Stimulated activated CD8-positive, alpha-beta memory T cell treated with anti-CD3 and anti-CD28 coated beads, Interleukin-2, amount 100 ng/mL, for 1 hour (primary cell): ENCODE measurements at places on chromosomes 2 and 18.

- peak; percentile 16 for DNase-seq
Measured at GRCh38 chr2:218322768-218323525, 30.6 kb upstream of the TMBIM1 start.

DNA sequence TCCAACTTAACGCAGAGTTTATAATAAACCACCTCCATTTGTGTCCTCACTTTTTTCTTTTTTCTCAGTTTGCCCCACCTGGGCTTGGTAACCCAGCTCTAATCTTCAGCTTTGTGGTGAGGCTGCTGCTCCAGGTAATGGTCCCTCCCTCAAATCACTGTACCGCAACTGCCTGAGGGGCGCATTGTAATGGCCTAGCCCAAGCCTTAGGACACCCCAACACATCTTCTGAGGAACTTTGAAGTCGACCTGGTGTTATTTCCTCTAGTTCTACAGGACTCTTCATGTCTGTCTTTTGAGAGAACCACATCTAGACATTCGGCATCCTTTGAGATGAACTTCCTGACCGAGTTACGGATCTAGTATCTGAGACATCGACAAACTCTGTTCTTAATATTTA is 99.7 kb downstream of the PLEKHM3 start:
- DNase-seq: no peak

GRCh38 chr2:95306336-95306895 is 9.3 kb downstream of the KCNIP3 start:
- no peak for DNase-seq

DNA sequence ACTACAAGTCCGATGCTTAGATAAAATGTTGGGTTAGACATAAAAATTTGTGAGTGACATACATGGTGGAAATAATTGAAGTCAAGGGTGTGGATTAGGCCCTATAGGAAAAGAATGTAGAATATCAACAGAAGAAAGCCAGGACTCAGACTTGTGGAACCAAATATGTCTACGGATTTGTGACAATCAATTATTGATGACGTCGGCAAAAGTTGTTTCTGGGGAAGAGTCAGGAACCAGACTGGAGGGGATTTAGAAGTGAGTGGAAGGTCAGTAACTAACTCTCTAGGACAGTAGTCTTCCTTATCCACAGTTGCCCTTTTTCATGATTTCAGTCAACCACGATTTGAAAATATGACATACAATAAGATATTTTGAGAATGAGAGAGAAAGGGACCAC is 130.9 kb upstream of the TANK start:
- DNase-seq: no peak

DNA sequence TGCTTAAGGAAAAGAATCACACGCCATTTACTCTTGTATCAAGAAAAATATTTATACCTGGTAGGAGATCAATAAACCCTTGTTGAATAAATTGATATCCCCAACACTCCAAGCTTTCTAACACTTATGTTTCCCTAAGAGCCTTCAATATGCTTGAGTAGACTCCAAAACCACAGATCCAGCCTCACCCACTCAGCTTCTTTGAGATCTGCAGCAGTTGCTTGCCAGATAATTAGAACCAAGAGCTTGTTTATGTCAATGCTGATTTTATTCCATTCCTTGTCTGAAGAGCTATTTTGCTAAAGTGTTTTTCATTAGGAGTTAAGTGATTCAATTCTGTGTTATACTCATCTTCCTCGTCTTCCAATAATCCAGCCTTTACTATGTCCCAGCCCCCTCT is 26.3 kb upstream of the CRIM1 start:
- DNase-seq: no peak

- DNase-seq: no peak
Measured at GRCh38 chr18:27750014-27750413, 426.9 kb downstream of the CDH2 start.

- DNase-seq: no peak
Measured at GRCh38 chr2:98757904-98758421, 27.0 kb upstream of the MGAT4A start.

DNA sequence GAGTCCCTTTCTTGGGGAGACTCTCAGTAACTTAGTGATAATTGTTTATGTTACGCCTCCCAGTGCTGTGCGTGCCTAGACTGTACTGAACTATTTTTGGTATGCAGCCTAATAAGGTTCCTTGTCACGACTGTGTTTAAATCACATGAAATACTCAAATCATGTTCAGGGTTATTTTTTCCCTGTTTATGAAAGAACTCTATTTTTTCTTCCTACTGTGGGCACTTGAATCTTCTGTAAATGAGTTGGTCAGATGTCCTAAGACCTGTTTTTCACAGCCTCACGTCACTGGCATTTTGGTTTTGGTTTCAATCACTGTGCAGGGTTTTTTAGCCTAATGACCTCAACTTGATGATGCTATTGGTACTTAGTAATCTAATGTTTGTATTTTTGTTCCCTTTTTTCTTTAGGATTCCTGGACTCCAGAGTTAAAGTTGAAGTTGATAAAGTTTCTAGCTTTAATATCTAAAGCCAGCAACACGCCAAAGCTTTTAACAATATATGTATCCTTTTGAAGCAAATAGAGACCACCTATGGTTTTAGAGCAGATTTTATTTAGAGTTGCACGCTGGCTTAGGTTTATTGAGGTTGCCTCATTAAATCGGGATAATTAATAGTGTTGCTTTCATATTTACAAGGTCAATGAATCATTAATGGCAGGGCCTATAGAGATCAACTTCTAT is 24.0 kb downstream of the ARMC9 start:
- DNase-seq: no peak

DNA sequence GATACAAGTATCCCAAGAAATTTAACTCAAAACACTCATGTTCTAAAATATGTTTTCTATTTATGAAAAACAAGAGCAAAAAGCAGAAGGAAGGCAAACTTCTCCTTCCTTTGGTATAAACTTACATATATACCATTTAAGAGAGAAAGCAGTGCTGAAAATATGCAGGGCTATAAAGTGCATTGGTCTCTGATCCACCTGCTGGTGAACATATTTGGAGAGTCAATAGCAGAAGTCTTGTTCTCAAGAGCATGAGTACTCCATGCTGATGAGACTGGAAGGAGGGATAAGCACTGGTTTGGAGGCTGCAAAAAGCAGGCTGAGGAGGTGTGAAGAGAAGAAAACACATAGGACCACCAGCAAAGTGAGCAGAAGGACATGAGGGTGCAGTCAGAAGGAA is 391.2 kb downstream of the STK39 start:
- no peak for DNase-seq

- no peak for DNase-seq
Measured at GRCh38 chr2:190656301-190656700, 7.4 kb downstream of the NAB1 start.

GRCh38 chr2:130754811-130755210 is 529 bp upstream of the AMER3 start:
- no peak for DNase-seq

DNA sequence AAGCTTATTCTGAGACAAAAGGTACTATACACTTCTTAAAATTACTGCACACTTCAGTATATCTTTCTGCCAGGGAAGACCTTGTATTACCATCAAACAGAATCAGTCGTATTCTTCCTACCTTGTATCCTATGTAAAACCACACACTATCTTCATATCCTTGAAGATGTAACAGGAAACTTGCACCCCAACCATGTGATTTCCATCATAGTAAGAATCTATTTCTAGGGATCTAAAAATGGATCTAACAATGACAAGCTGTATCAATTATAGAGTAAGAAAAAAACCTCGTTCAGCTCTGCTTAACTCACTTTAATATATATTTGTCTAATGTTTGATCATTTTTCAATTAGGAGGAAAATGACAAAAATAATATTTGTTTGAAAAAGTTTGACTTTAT is 60.2 kb downstream of the WDR75 start:
- no peak for DNase-seq

DNA sequence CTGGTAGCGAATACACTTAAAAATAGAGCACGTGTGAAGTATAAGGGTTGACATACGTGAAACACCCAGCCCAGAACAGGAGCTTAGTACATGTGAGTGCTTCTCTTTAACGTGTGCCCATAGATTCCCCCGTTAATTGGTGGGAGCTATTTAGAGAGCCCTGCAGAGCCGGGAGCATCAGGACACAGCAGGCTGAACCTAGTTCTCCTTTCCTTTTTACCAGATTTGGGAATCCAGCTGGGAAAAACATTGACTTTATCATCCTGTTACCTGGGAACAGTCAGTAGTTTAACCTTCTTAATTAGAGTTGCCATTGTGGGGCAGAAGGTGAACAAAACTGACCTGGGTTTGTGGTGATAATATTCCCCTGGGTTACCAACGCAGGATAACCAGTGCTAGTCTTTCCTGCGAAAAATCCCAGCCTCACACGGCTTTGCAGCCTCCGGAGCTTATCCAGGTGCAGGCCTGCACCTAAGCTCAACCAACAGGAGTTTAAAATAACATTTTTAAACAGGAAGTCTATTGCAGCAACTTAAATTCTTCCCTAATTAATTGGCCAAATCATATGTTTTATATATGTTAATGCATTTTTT is 78.1 kb upstream of the SPTBN1 start:
- no peak for DNase-seq

DNA sequence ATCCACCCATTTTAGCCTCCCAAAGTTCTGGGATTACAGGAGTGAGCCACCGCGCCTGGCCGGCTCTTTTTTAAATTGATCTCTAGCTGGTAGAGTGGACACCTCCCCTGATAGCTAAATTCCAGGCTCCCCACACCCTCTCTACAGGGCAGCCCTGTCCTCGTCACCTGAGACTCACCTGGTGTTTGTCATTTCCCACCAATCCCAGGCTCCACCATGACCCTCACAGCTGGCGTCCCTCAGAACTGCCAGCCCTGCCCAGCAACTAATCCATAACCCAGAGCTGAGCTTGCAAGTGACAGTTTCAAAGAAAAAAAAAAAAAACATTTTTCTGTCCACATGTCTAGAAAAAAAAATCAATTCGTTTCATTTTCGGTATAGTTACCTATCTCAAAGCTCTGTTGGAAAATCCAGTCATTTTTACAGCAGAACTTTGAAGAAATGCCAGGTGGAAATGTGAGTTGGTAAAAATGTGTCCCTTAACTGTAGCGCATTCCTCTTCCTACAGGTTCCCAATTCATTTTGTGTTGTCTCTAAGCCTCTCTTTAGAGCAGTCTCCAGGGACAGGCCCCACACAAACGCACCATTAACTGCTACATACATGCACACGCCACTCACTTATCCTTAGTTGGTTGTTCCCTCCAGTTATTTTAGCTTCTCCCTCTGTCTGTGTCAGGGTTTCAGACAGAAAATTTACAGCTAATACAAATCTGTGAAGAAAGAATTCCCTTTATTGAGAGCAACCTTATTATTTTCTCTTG is 294.7 kb downstream of the FBXO15 start:
- DNase-seq: no peak

- no peak for DNase-seq
Measured at GRCh38 chr18:45399643-45400042, 215.6 kb upstream of the SLC14A2 start.

GRCh38 chr2:38079116-38080052 is 3.4 kb upstream of the CYP1B1 start:
- DNase-seq: no peak

GRCh38 chr2:9206991-9207640 is 504 bp downstream of the ASAP2 start:
- DNase-seq: no peak

GRCh38 chr18:48860269-48861180 is 90.2 kb downstream of the SMAD7 start:
- DNase-seq: no peak

- DNase-seq: no peak
Measured at GRCh38 chr2:233168445-233168844, 83.0 kb upstream of the ATG16L1 start.

DNA sequence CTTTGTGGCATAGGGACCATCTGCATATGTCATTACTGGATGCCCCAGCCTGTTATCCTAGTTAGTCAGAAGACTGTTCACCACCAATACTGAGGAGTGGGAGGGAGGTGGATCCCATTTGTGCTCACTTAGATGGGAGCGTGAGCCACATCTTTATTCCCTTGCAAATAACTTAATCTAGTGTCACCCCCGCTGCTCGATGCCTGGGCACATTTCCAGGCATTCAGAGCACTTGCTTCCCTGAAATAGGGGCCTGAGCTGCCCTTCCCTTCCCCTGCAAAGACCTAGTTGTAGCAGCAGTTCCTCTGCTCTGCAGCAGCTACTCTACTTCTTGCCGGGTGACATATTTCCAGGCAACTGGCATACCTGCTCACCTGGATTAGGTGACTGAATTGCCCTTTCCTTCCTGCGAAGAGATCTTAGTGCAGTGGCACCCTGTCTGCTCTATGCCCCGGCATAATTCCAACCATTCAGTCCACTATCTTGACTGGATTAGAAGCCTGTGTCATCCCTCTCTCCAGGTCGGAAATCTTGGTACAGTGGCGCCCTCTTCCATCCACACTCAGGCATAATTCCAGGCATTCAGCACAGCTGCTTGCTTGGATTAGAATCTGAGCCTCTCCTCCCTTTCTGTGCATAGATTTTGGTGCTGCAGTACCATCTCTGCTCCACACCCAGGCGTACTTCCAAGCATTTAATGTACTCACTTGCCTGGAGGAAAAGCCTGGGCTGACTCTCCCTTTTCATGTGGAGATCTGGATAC is 1389.1 kb upstream of the TMEFF2 start:
- no peak for DNase-seq

- DNase-seq: no peak
Measured at GRCh38 chr18:14075196-14075595, 57.0 kb downstream of the ZNF519 start.

- DNase-seq: no peak
Measured at GRCh38 chr2:54560146-54560881, 104.2 kb downstream of the SPTBN1 start.

DNA sequence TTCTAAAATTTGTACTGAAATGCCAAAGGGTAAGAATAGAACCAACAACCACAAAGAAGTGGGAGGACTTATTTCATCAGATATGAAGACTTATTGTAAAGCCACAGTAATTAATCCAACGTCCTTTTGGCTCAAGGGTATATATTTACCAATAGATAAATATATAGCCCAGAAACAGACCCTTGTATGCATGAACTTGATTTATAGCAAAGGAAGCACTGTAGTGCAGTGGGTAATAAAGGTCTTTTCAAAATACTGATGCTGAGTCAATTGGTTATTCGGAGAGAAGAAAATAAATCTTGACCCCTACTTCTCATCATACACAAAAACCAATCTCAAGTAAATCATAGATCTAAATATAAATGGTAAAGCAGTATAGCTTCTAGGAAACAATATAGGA is 200.5 kb upstream of the ST6GAL2 start:
- DNase-seq: no peak

GRCh38 chr2:98875081-98875728 is 60.8 kb downstream of the CRACDL start:
- DNase-seq: no peak

- no peak for DNase-seq
Measured at GRCh38 chr2:154556146-154556545, 142.3 kb upstream of the KCNJ3 start.

DNA sequence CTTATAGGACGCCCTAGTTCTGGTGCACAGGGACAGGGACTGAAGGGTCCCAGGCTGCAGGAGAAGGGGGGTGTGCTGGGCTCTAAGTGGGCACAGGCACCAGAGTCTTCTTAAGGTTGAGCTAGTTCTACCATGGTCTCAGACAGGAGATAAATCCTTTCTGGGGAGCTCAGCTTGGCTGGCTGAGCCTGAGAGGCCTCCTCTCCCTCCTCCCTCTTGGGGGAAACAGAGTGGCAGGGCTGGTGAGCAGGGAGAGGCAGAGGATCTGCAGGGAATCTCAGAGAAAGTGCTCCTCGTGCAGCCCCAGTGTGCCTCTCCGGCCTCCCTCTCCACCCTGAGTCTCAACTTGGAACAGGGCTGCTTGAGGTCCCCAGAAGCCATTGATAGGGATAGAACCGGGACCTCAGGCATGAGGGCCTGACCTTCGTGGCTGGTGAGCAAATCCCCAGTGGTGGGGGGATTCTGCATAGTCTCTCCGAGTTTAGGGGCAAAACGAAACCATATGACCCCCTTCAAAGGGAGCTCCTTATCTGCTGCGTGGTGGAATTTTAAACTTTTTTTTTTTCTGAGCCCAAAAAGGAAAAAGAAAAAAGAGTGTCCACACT is 2.0 kb downstream of the GDF7 start:
- no peak for DNase-seq
